GM12865 (cell line): ENCODE measurements at places on chromosomes 12 and 14.
A peak's percentile ranks its signal among the peaks of the same experiment; 100 is the strongest.

- no peak for DNase-seq
Measured at GRCh38 chr12:104342635-104343249, 39.2 kb downstream of the EID3 start.

GRCh38 chr12:72207079-72207478 is 65.1 kb upstream of the TRHDE start:
- no peak for DNase-seq

DNA sequence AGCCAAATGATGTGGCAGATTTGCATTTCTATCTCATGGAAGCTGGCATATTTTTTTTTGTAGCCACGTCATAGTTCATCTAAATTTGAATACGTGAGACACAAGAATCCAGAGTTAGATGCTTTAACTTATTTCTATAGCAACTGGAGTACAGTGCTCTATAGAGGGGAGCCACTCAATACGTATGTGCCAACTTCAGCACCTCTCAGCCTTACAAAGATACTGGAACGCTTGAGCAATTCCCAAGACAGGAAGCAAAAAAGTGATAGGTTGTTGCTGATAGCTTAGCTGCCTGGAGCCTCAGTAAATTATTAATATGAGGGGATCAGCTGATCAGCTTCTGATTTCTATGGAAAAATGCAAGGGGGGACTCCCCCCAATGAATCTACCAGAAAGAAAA is 24.1 kb upstream of the PELI2 start:
- DNase-seq = no peak

- DNase-seq = no peak
Measured at GRCh38 chr14:72958548-72958947, 32.3 kb downstream of the DCAF4 start.

DNA sequence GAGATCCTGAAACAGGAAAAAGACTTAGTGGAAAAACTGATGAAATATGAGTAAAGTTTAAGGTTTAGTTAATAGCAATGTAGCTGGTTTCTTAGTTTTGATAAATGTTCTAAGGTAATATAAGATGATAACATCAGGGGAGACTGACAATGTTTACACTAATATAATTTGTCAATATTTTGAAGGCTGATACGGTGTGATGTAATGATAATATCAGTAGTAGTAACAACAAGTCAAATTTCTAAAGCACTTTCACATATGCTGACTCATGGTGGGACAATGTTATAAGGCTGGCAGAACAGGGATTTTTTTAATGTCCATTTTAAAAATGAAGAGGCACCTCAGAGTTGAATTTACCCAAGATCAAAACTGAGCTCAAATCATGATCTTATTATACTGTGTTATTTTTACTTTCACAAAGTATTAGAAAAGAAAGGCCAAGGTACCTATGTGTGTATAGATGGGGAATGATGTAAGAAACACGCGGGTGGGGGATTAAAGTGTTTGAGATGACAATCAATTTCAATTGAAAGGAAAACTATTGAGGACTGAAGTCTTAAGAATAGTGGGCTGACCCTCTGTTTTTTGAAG is 2.4 kb upstream of the FLRT2 start:
- no peak for DNase-seq

GRCh38 chr12:92289629-92290349 is 144.1 kb upstream of the BTG1 start:
- DNase-seq = no peak

- no peak for DNase-seq
Measured at GRCh38 chr12:4412465-4412864, 33.0 kb upstream of the FGF23 start.

DNA sequence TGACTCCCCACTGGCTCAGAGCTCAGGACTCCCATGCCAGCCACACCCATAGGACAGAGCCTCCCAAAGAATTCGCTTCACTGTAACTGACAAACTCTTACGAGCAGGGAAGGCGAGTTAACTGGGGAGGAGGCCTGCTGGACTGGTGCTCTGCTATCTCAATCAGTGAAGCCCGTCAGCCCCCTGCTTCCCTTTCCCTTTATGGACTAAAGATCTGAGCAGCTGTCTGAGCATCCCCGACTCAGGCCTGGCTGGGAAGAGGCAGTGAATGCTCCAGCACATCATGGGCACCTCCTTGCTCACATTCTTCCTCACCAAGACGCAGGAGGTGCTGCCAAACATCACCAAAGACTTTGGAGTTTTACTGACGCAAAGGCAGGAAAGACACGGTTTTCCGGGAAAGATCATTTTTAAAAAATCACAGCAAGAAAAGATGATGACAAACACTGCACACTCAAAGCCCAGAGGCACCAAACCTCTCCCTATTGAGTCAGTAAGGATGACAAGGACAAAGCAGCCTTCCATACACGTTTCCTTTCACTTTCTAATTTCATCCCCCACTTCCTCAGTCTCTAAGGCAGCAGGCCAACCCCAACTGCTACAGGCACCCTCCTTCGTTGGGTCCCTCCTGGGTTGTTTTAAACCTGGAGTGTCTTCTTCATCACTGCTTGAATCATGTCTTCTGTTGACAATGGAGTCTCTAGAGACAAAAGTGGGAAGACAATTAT is 45.0 kb upstream of the P2RX7 start:
- peak; percentile 26 for DNase-seq

DNA sequence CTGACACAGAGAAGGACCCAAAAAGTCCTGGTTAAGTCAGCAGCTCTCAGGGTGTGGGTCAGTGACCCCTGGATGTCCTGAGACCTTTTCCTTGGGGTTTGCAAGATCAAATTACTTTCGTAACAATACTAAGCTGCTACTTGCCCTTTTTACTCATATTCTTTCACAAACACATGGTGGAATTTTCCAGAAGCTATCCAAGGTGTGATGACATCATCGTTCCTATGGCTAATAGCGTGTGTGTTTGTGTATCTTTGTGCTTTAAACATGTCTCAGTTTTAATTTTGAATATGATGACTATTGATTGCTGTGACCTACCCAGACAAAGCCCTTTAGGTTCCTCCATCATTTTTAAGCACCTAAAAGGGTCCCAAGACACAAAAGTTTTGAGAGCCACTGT is 176.2 kb downstream of the PHETA1 start:
- no peak for DNase-seq

GRCh38 chr14:24785698-24786097 is 151.7 kb upstream of the GZMB start:
- no peak for DNase-seq

GRCh38 chr14:91870001-91870400 is 2.7 kb upstream of the TC2N start:
- no peak for DNase-seq

- peak; percentile 56 for DNase-seq
Measured at GRCh38 chr12:89225401-89225800, 126.9 kb downstream of the DUSP6 start.

DNA sequence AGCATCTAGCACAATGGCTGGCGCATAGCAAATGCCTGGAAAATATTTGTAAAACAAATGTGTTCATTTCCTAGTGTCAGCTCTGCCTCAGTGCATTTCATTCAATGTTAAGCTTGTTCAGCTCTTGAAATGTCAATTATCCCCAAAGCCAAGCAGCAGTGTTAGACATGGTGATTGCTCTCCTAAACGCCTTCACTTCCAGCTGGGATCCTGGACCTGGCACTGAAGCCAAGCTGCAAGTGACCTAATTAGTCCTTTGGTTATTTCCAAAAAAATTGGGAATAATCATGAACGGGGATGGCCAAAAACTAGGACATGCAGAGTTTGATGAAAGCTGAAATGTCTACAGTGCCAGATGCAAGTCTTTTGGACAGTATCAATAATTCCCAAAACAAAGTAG is 54.9 kb upstream of the MDGA2 start:
- DNase-seq = no peak

DNA sequence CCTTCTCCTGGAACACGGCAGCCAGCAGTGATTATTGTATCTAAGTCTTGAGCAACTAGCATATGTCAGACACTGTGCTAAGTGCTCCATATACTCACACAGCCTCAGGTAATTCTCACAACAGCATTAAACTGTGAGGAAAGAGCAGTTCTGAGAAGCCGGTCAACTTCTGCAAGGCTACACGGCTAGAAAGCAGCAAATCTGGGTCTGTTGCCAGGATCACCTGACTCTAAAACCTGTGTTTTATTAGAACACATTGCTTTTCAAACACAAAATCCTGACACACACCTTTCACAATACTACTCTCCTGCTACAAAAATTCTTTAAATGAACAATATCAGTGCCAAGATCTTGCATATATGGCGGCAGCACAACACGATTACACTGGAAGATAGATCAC is 49.8 kb upstream of the CRACR2A start:
- DNase-seq = no peak

DNA sequence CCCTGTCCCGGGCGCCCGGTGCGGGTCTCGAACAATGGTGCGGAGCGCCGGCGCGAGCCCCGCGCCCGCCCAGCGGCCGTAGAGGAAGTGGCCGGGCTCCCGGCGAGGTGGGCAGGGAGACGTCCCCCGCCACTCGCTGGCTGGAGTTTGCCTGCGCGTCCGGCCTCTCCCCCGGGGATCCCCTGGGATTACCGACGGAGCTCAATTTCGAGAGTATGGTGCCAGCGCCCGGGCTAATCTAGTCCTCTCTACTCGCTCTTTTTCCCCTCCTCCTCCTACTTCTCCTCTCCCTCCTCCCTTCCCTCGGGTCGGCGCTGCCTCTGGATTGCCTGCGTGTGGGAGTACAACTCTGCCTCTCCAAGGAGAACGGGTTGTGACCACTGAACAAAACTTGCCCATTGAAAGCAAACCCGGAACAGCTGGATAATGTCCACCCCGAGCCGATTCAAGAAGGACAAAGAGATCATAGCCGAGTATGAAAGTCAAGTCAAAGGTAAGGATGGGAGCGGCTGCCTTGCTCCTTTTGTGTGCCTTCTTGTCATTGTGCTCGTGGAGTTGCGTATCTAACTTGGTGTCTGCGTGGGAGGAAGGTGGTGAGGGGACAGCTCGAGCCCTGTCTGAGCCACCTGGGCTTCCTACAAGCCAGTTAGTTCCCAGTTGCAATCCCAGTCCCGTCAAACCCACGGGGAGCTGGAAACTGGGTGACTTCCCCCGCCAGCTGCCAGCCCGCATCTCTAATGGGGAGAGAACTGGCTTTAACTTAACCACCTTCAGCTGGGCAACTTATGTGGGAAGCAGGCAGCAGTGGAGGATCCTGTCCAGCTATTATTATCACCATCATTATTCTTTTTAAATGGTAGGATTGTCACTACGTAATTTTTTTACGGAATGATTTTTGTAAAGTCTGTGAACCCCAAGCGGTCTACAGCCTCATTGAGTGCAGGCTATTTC is at the start of gene SRGAP1:
TSS of gene SRGAP1 (plus strand) at position 310 of the 951 bp plus-strand sequence. CDS start at position 427, 117 bp downstream.
- DNase-seq = peak; percentile 32

GRCh38 chr12:55726971-55727370 is 1.8 kb downstream of the CD63 start:
- no peak for DNase-seq

GRCh38 chr12:31536672-31537071 is 54.3 kb downstream of the DENND5B start:
- no peak for DNase-seq

- DNase-seq = no peak
Measured at GRCh38 chr14:96085369-96085768, 46.2 kb downstream of the C14orf132 start.
